ENCODE measurements at places on chromosomes 2 and 18.

- DNase-seq, result no peak
- H3K27me3 ChIP-seq, result peaks cover 30% of the 10 kb centered on the region
Measured at GRCh38 chr2:192190474-192190873, 4.3 kb downstream of the TMEFF2 start.

GRCh38 chr2:126933711-126934091, 35.0 kb downstream of the TEX51 start:
- H3K4me3 ChIP-seq, result no peak overlapping the region
- no peak overlapping the region for H3K27ac ChIP-seq
- H3K27me3 ChIP-seq, result no peaks in the 10 kb centered on the region
- no peak for DNase-seq

- no peaks in the 10 kb centered on the region for H3K36me3 ChIP-seq
- DNase-seq, result no peak
- H3K4me3 ChIP-seq, result no peak overlapping the region
- peaks cover 6% of the 10 kb centered on the region for H3K27me3 ChIP-seq
- no peaks in the 10 kb centered on the region for H3K4me1 ChIP-seq
Measured at GRCh38 chr2:38113051-38113450, 37.1 kb upstream of the CYP1B1 start.

- H3K4me1 ChIP-seq, result no peaks in the 10 kb centered on the region
- H3K36me3 ChIP-seq, result no peaks in the 10 kb centered on the region
- H3K4me3 ChIP-seq, result no peak overlapping the region
- no peak overlapping the region for H3K27ac ChIP-seq
Measured at GRCh38 chr2:109057686-109058085, 68.7 kb upstream of the EDAR start.

DNA sequence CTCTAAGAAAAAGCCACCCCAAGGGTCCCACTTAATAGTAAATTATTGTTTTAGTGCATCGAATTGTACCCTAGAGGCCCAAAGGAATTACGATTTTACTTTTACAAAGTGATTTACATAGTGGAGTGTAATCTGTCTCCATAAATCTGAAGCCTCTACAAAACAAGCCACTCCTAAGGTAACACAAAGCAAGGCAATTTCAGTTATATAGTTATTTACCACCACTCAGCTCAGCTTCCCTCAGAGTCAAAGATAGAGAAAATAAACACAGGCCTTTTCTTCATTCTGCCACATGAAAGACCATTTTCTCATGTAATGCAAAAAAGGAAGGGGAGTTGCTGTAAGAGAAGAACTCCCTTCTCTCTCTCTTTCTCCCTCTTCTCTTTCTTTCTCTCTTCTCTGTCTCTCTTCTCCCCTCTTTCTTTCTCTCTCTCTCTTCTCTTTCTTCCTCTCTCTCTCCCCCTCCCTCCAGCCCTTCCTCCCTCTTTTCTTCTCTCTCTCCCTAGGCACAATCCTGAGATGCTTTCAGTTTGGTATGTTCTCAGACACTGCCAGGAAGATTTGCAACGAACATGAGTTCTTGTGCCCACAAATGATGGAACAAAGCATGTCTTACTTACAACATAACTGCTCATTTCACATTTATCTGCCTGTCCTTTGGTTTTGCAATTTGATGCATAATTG, 264.5 kb downstream of the BCL2 start:
- no peaks in the 10 kb centered on the region for H3K36me3 ChIP-seq
- H3K27me3 ChIP-seq, result no peaks in the 10 kb centered on the region
- no peak overlapping the region for H3K4me3 ChIP-seq
- no peak for DNase-seq
- H3K4me1 ChIP-seq, result no peaks in the 10 kb centered on the region

DNA sequence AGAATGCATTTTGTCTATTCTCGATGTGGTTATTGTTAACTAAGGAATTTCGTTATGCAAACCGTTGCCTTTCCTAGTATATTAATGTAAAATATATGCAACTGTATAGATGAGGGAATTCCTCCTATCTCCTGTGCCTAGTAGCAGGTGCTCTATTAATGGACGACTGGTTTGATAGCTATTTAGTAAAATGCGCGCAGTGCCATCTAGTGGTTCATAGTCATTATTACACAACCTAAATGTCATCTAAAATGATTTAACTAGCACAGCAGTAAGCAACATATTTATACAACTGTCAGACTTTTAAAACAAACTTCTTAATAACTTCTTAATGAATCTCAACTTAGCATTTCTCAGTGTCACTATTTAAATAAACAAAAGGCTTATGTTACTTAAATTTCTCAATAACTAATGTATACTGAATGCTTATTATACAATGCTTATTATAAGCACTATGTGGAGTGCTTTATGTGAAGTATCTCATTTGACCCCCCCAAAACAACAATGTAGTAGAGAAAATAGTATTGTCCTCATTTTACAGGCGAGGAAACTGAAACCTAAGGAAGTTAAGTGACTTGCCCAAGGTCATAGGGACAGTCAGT, 77.9 kb downstream of the DTNA start:
- H3K27ac ChIP-seq, result no peak overlapping the region
- no peaks in the 10 kb centered on the region for H3K4me1 ChIP-seq
- H3K36me3 ChIP-seq, result no peaks in the 10 kb centered on the region
- no peak overlapping the region for H3K4me3 ChIP-seq
- peak; percentile 23 for DNase-seq

GRCh38 chr2:101546376-101547058, 71.6 kb upstream of the RFX8 start:
- peaks cover 5% of the 10 kb centered on the region for H3K4me1 ChIP-seq
- no peaks in the 10 kb centered on the region for H3K27me3 ChIP-seq
- DNase-seq, result no peak
- H3K36me3 ChIP-seq, result no peaks in the 10 kb centered on the region
- H3K27ac ChIP-seq, result no peak overlapping the region
- H3K4me3 ChIP-seq, result no peak overlapping the region

GRCh38 chr18:31099450-31100230, 2.6 kb downstream of the DSC2 start:
- no peaks in the 10 kb centered on the region for H3K4me1 ChIP-seq
- no peak overlapping the region for H3K27ac ChIP-seq
- no peaks in the 10 kb centered on the region for H3K27me3 ChIP-seq

GRCh38 chr2:636641-637405, 40.4 kb downstream of the TMEM18 start:
- peak overlapping the region; percentile 42 for H3K4me3 ChIP-seq
- H3K36me3 ChIP-seq, result no peaks in the 10 kb centered on the region
- H3K27me3 ChIP-seq, result no peaks in the 10 kb centered on the region
- peaks cover 4% of the 10 kb centered on the region for H3K4me1 ChIP-seq

DNA sequence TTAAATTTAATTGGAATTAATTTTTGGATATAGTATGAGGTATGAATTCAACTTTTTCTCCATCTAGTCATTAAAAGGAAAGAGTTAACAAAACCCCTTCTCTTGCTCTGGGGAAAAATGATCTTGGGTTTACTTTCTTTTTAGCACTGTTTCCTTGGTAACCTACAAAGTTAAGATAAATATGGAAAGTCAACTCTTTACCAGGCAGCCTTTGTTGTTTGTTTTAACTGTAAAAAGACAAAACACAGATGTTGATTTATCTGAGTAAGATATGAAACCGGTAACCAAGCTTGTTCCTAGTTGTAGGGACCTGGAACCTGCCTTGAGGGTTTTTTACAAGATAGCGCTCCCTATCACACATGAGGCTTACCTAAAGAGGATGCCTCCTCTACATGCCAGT, 10.1 kb upstream of the SANBR start:
- peaks cover 4% of the 10 kb centered on the region for H3K36me3 ChIP-seq
- no peak overlapping the region for H3K4me3 ChIP-seq
- no peaks in the 10 kb centered on the region for H3K27me3 ChIP-seq
- no peak overlapping the region for H3K27ac ChIP-seq
- no peaks in the 10 kb centered on the region for H3K4me1 ChIP-seq

- no peak overlapping the region for H3K27ac ChIP-seq
- H3K36me3 ChIP-seq, result no peaks in the 10 kb centered on the region
- no peak overlapping the region for H3K4me3 ChIP-seq
- no peak for DNase-seq
- no peaks in the 10 kb centered on the region for H3K4me1 ChIP-seq
Measured at GRCh38 chr2:20153131-20153851, 71.6 kb downstream of the SDC1 start.

Data from CD4-positive, alpha-beta memory T cell (primary cell).